ENCODE measurements at places on chromosomes 4 and X. TPM values are rescaled to one million over a fixed set of nuclear protein-coding genes. Genes with fewer than 3 reads are reported as not detected.

BMPR1B gene
- not detected for total RNA-seq

AMTN gene
- not detected for total RNA-seq

GRCh38 chr4:79865201-79865597 lies 207.8 kb downstream of the ANTXR2 start:
- no peaks in the 10 kb centered on the region for H3K4me1 ChIP-seq
- no peaks in the 10 kb centered on the region for H3K27me3 ChIP-seq
- DNase-seq = no peak
- no peaks in the 10 kb centered on the region for H3K36me3 ChIP-seq
- no peak overlapping the region for H3K4me3 ChIP-seq

GRCh38 chr4:159284733-159285132 lies 181.9 kb downstream of the RAPGEF2 start:
- no peak overlapping the region for H3K4me3 ChIP-seq
- DNase-seq = no peak
- H3K27me3 ChIP-seq = no peaks in the 10 kb centered on the region
- 0 out of 2 replicates have a peak, but pooled peaks cover 6% of the 10 kb centered on the region for H3K36me3 ChIP-seq
- H3K27ac ChIP-seq = peak overlapping the region; percentile 85

DNA sequence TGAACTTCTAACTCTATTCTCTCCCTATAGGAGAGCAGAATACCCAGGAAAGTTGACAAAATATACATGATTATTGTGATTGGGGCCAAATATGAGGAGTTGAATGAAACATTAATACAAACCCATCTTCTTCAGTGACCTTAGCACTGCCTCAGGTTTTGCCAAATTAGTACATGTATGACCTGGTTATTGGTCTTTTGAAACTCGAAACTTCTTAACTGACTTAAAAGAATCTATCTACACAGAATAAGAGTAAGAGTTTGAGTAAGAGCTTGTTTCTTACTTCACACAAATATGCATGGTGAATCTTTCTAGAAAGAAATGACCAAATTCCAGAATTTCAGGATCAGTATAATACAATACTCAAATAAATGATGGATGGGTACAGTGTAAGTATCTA lies 213.0 kb upstream of the GK2 start:
- DNase-seq = no peak
- H3K36me3 ChIP-seq = no peaks in the 10 kb centered on the region
- no peaks in the 10 kb centered on the region for H3K4me1 ChIP-seq
- H3K4me3 ChIP-seq = no peak overlapping the region
- no peak overlapping the region for H3K27ac ChIP-seq

Data from SJSA1 (cell line).